Motor neuron (in vitro differentiated cells): ENCODE measurements at places on chromosomes 11 and 22. TPM values are rescaled to one million over a fixed set of nuclear protein-coding genes. Genes with fewer than 3 reads are reported as not detected.

DNA sequence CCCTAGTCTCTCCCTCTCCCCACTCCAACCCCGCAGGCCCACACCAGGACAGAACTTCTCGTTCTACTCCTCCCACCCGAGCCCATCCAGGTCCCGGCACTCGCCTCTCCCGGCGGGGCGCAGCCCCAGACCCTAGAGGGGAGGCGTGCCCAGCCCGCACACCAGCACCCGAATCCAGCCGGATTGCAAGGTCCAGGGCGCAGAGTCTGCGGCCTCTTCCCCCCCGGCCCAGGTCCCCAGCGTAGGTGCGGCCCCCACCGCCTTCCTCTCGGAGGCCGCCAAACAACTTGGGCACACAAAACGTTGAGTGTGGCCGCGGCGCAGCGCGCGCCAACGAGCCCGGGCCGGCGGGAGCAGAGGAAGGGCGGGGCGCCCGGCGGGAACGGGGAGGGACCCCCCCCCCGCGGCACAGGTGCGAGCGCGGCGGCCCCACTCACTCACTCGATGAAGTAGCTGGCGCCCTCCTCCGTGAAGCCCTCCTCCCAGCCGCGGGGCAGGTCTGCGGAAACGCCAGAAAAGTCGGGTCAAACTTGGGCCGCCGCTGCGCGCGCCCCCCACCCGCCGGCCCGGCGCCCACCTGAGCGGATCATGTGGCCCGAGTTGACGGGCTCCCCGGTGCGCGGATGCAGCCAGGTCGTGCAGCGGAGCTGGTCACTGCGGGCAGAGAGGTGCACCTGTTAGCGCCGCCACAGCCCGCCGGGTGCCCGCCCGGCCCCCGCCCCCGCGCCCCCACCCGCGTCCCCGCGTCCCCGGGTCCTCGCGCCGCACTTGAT, 480 bp downstream of the PLEKHA7 start:
- peak; percentile 56 for ATAC-seq

TMEM151A gene
- 3.2 and 3.7 TPM in 2 replicates for total RNA-seq

C11orf71 gene
- 11.5 and 12.7 TPM in 2 replicates for total RNA-seq

OR52A1 gene
- 0.04 and 0.05 TPM in 2 replicates for total RNA-seq

RIBC2 gene
- total RNA-seq: 0.57 and 0.73 TPM in 2 replicates

TRPT1 gene
- 37.3 and 43.7 TPM in 2 replicates for total RNA-seq
